ENCODE measurements at places on chromosomes 5 and 9. TPM values are rescaled to one million over a fixed set of nuclear protein-coding genes. Genes with fewer than 3 reads are reported as not detected.

GRCh38 chr9:94666364-94667099, 27.2 kb upstream of the FBP1 start:
- no peak for DNase-seq

- DNase-seq = no peak
Observed at GRCh38 chr9:71767776-71768321, 464 bp downstream of the CEMIP2 start.

- no peak for DNase-seq
Observed at GRCh38 chr5:175508896-175509295, 30.5 kb downstream of the SFXN1 start.

- no peak for DNase-seq
Observed at GRCh38 chr5:158068964-158069363, 210.0 kb upstream of the CLINT1 start.

GRCh38 chr5:180492226-180492903, 1.8 kb upstream of the CNOT6 start:
- DNase-seq = no peak

DNA sequence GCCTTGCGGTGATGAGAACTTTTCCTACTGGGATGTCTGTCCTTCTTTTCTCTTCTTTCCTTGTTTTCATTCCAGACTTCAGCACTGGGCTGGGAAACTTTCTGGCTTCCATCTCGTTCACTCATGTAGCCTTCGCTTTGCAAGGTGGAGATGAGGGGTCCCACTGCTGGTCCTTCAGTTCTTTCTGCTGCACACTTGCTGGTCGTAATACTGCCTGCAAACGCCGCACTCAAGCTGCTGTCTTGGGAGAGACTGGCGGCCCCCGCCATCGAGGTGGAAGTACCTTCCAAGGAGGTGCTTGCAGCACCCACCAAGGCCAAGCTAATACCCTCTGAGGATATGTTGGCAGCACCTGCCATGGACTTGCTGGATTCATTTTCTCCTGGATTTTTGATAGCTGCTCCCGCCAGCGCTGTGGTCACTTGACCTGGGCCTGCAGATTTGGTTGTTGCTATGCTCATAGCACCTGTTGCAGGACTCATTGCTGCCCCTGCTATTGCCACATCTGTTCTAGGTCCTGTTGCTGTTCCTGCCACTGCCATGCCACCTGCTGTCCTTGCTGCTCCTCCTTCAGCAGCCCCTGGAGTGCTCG, 3.0 kb downstream of the GARIN3 start:
- no peak for DNase-seq

DNA sequence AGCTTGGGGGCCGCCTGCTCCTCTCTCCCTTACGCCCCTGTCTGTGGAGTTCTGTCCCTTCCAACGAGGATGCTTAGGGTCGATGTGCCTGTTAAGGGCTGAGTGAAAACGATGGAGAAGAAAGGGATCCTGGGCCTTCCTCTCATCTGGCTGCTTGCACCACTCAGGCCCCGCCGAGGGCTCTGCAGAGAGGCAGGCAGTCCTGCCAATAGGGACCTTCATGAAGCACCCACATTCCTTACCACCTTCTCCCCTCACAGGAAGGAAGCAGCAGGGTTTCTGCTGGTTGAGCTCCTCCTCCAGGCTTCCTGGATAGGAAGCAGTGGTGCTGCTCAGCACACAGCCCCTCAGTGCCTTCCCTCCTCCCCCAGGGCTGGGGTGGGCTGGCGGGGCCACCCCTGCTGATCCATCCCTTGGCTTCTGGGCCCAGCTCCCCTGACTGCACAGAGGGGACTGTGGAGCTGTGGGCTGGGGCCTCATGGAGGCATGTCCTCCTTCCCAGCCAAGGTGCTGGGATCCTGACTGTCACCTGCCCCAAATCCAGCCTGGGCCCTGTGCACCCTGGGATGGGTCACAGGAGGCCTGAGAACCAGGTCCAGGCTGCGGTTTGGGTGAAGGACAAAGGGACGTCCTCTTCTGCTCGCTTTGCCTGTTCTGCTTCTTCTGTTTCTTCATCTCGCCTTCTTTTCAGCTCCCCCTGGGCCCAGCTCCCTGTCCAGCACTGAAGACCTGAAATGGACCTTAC, 50.5 kb downstream of the AHRR start:
- no peak for DNase-seq

DNA sequence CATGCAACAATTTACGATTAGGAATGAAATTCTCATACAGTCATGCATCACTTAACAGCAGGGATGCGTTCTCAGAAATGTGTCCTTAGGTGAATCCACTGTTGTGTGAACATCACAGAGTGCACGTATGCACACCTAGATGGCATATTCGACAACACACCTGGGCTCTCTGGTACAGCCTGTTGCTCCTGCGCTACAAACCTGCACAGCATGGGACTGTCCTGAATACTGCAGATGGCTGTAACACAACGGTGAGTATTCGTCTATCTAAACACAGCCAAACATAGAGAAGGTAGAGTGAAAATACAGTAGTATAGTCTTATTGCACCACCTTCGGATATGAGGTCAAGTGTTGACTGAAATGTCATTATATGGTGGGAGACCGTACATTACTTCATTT, 44.0 kb upstream of the LCP2 start:
- no peak for DNase-seq

DNA sequence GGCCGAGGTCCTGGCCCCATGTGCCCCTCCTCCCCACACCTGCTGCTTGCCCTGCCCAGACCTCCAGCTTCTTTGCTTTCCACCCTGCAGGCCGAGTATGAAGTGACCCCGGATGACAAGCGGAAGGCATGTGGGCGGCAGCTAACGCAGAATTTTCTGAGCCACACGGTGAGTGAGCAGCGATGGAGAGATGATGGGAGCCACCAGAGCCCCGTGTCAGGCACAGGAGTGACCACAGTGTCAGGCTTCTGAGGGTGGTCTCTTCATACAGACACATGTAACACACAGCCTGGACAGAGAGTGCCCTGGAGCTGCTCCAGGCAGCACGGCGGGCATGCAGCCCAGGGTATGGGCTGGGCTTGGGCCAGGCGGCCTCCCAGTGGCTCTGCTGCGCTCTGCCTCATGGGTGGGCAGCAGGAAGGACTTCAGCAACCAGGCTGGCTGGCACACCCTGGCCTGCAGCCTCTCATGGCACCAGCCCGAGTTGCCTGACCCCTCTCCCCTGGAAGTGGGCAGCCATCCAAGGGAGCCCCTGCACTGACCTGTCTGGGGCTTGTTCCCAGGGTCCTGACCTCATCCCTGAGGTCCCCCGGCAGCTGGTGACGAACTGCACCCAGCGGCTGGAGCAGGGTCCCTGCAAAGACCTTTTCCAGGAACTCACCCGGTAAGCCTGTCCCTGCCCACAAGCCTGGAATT, 5.8 kb downstream of the GRK6 start:
- no peak for DNase-seq

DNA sequence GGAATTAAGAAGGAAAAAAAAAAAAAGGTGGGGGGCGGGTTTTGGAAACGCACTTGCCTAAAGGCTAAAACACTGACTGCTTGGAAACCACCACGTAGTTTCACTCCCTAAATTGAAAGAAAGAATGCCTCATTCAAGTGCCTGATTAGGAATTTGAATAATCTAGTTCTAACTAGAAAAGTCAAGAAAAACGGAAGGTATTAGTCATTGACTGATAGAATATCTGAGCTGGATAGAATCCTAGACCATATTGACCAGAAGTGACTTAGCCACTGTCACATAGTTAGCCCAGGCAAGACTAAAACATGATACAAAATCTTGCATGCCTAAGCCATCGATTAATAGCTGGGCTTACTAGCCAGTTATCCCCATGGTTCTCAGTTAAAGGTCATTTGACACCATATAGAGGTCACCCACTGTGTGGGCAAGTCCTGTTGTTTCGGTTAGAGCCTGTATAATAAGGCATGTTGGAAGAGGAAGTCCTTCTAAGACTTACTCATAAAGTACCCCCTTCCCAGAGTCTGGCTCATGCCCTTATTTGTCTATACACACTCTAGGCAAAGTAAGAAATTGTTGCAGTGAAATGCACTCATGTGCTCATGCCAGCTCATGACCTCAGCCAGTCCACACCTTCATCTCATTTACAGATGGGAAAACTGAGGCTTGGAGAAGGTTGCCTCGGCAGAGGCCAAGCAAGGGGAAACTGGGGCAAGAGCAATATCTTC, 40.2 kb downstream of the SH3RF2 start:
- DNase-seq = no peak

GRCh38 chr5:71976449-71976848, 130.8 kb upstream of the MAP1B start:
- no peak for DNase-seq

- no peak for DNase-seq
Observed at GRCh38 chr5:57902095-57902494, 419.5 kb upstream of the ACTBL2 start.

DNA sequence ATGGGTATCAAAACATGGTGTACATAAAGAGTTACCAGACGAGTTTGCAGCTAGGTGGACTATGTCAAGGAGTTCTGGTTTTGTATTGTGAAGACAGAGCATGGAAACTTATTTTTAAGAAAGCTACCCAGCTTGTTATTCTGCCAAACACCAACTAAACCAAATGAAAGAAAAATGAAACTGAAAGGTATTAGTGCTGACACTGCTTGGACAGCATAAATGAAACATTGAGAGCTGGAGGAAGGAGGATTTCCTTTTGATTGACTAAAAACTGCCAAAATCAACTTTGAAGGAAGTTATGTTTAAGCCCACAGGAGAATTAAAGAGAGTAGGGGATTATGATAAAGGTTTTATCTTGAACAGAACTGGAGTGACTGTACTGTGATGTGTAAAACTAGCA, 766.2 kb downstream of the PTPRD start:
- DNase-seq = no peak

DNA sequence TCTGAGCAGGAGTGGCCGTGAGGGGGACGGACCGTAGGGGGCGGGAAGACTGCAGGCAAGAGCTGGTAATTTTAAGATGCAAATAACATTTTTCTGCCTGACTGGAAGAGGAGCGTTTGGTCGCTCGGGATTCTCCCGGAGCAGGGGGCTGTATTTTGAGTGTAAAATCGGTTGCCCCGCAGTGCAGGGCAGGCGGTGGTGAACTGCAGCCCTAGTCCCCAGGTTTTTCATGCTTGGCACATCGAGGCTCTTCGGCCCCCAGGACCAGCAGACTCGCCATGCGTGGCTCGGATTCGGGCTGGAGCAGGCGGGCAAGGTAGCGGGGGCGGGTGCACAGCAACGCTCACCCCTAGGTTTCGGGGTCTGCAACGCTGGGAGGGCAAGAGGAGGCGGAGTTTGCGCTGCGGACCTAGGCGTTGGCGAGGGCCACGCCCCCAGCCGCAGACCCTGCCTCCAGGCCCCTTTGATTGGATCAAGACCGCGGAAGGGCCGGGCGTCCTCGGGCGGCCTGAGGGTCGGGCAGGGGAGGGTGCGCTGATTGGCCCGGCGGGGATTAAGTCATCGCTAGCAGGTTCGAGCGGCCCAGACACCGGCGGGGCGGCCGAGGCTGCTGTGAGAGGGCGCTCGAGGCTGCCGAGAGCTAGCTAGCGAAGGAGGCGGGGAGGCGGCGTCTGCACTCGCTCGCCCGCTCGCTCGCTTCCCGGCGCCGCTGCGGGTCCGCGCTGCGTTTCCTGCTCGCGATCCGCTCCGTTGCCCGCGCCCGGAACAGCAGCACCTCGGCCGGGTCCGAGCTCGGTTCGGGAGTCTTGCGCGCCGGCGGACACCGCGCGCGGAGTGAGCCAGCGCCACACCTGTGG, at the start of gene ARHGAP26:
Gene ARHGAP26 (plus strand): TSS at position 585 of the 857 bp plus-strand sequence. CDS start 385 bp downstream, outside the sequence.
- DNase-seq = peak; percentile 89

DNA sequence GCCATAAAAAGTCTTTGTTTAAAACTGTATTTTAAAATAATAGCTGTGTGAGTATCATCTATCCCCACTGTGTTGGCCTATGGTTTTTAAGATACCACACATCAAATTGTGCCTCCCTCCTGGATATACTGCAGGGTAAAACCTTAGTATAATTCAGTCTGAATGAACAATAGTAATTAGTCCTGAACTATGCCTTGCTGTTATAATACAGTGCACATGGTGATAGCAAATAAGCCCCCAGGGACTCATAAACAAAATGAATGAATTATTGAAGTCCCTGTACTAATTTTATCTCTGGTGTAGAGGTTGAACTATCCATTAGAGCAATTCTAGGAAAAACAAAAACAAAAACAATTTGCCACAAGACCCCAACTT, 142.7 kb upstream of the ADAMTSL1 start:
- no peak for DNase-seq

Gene PCDHB16
- polyA plus RNA-seq = 4.9 TPM

GRCh38 chr5:140631831-140632365, 1.1 kb downstream of the CD14 start:
- DNase-seq = no peak

- no peak for DNase-seq
Observed at GRCh38 chr5:80387063-80387768, 20.6 kb upstream of the ZFYVE16 start.

GRCh38 chr9:127705577-127706379, 1.0 kb upstream of the CFAP157 start:
- DNase-seq = no peak

- no peak for DNase-seq
Observed at GRCh38 chr9:99431103-99431502, 209.0 kb downstream of the SEC61B start.

Gene WNK2
- 29.9 TPM for polyA plus RNA-seq

DNA sequence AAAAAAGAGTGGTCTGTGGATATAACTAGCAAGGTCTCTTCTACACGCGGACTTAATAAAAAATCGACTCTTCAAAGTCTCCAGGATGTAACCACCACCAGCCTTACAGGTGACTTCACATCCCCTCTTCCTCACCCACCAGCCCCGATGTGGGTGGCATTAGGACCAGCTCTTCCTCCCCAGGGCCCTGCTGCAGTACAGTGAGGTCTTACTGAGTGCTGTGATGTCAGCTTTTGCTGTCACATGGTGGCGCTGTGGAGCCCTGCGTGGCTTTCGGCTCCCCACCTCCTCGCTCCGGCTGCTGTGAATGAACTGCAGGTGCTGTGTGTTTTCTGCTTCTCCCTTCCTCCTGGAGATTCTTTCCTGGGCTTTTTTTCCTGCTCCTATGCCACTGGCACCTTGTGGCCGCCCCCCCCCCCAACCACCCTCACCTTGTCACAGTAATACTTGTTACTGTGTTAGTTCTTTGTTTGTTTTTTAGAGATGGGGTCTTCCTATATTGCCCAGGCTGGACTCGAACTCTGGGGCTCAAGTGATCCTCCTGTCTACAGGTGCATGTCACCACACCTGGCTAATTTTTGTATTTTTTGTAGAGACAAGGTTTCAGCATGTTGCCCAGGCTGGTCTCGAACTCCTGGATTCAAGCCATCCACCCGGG, 15.8 kb upstream of the RAPGEF1 start:
- no peak for DNase-seq
